Globus pallidus (tissue), 1 donor: ENCODE measurements at places on chromosomes 3 and 15.
A peak's percentile ranks its signal among the peaks of the same experiment; 100 is the strongest.

DNA sequence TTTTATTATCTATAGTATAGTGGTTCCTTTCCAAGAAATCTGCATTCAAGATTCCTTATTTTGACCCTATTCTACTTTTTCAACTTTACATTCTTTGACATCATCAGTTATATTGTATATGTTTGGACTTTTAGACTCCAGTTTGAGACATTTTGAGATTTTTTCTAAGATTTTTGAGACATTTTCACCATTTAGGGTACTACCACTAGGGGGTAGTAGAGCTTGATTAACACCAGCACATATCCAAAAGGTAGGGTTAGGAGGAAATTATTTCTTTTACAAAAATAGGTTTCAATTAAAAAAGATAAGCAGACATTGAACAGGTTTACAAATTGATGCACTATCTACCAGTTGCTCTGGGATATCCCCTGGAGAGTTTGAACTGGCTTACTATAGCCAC lies 262.5 kb downstream of the SCAPER start:
- no peak for DNase-seq

- DNase-seq = no peak
Measured at GRCh38 chr3:104412608-104413580, 953.8 kb upstream of the ALCAM start.

DNA sequence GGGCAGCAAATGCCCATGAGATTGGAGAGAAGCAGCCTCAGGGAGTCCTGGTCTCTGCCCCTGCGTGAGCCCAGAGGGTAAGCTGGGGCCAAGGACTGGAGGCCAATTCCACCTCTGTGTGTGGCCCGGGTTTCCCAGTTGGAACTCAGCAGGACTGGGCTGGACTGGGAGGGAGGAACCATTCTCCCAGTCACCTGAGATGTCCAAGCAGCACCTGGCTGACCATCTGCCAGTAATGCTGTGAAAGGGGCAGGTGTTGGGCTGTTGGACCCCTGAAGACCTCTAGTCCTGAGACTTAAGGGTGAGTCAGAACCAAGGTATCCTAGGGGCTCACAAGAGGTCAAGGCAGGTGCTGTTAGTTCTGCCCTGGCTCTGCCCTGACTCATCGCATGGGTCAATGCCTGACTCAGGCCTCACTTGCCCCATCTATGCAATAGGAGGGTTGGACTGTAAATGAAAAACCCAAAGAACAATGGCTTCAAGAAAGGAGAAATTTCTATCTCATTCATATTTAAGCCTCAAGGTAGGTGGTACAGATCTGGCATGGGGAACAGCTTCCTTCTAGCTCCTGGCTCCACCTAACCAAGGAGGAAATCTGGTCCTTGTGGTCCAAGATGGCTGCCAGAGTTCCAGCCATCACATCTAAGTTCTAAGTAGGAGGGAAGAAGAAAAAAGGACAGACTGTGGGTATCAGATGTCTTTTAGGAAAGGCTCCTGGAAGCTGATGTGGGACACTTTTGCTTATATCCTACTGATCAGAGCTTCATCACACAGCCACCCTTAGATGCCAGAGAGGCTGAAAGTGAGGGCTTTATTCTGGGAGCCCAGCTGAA lies 111.3 kb downstream of the FBLN2 start:
- no peak for DNase-seq

DNA sequence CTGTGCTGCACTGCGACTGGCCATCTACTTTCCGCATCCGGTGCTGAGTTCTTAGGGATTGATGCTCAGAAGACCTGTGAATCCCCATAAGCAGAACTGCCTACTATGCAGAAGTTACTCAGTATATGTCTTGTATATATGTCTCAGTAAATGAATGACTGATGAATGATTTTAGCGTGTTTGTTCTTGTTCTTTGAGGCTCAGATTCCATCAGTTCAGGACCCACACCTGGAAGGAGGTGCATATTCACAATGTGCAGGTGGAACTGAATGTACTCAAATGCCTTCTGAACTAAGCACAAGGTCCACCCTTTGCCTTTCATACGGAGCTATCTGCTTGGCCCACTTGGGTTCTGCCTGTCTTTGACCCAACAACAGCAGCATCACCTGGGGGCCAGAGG lies 19.8 kb downstream of the TNFAIP8L3 start:
- DNase-seq = no peak

DNA sequence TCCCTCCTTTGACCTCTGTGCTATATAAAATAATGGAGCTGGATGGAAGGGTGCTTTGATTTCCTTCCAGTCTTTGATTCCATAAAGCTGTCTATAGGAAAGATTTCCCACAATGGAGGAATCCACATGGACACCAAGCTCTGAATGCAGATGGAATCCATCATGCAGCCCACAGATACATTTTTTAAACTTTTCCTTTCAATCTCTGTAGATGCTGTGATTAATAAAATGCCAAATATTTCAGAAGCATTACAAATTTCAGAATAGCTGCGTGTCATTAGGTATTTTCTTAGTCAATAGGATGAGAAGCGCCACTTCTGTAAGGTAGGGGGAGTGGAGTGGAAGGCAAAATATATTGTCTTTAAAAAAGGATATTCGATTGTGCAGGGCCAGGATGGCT lies 489.0 kb downstream of the NTRK3 start:
- no peak for DNase-seq

DNA sequence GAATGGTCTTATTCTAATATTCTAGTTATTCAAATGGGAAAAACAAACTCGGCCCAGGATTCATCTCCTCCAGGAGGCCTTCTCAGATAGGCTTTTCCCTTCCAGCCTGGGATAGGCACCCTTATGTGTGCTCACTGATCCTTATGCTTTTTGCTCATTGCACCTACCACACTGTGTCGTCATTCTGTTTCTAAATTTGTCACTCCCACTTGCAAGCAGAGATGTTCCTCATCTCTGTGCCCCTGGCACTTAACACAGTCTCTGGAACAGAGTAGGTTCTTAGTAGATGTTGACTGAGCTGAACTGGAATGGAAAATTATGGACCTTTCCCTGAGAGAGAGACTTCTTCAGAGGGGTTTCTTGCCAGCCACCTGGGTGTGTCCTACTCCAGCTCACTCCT lies 18.7 kb upstream of the SPG11 start:
- no peak for DNase-seq

- no peak for DNase-seq
Measured at GRCh38 chr15:31347067-31347975, 20.7 kb downstream of the KLF13 start.

- DNase-seq = no peak
Measured at GRCh38 chr3:146243559-146243958, 7.3 kb downstream of the PLSCR4 start.

GRCh38 chr15:69272891-69273290 lies 25.8 kb upstream of the PAQR5 start:
- no peak for DNase-seq

DNA sequence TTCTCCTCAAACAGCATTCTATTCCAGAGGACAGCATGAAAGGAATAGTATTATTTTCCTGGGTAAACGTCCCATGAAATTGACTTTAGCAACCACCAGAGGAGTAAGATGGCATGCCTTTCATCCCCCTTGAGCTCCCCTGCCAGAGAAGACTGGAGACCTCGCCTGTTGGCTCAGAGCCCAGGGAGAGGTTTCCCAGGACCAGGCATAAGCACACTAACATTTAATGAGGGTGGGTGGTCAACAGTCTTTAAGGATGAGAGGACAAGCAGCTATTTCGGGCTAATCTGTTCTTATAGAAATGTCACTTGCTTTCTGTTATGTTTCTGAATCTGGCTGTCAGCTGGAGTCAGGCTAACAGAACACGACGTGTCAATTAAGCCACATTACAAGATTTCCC lies 390.5 kb downstream of the GABRG3 start:
- no peak for DNase-seq

- no peak for DNase-seq
Measured at GRCh38 chr3:100640633-100641032, 31.2 kb downstream of the ADGRG7 start.

GRCh38 chr3:8873740-8874139 lies 89.5 kb downstream of the RAD18 start:
- DNase-seq = no peak

- no peak for DNase-seq
Measured at GRCh38 chr3:58792921-58793451, 126.4 kb upstream of the FAM3D start.

DNA sequence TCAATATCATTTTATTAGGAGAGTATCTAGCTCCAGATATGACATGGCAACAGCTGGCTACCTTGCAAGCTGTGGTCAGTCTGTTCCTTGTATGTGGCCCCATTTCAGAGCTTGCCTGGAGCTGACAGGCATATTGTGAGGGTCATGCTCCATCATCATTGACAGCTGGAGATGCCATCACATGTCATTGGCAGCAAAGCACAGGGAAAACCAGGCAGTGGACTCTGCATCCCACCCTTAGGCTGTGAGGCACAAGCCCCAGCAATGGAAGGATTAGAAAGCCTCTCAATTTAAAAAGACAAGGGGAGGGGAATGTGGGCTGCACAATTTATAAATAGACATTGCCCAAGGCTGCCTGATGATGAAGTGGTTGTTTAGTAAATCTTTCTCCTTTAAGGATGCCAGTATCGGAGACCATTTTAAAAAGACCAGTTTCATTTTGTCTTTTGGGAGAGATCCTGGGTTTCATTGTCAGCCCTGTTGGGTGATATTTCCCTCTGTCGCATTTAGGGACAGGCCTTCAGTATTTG lies 27.9 kb downstream of the LNP1 start:
- DNase-seq = no peak

GRCh38 chr3:195909644-195910498 lies 1.5 kb upstream of the TNK2 start:
- DNase-seq = peak; percentile 89

DNA sequence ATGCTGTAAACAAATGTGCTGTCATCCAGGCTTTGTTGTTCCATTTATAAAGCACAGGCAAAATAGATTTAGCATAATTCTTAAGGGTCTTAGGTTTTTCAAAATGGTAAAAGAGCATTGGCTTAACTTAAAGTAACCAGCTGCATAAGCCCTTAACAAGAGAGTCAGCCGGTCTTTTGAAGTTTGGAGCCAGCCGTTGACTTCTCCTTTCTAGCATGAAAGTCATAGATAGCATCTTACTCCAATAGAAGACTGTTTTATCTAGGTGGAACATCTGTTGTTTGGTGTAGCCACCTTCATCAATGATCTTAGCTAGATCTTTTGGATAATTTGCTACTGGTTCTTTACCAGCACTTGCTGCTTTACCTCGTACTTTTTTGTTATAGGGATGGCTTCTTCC lies 297.5 kb upstream of the DCBLD2 start:
- no peak for DNase-seq

GRCh38 chr15:26628879-26629529 lies 143.9 kb downstream of the GABRB3 start:
- peak; percentile 26 for DNase-seq

DNA sequence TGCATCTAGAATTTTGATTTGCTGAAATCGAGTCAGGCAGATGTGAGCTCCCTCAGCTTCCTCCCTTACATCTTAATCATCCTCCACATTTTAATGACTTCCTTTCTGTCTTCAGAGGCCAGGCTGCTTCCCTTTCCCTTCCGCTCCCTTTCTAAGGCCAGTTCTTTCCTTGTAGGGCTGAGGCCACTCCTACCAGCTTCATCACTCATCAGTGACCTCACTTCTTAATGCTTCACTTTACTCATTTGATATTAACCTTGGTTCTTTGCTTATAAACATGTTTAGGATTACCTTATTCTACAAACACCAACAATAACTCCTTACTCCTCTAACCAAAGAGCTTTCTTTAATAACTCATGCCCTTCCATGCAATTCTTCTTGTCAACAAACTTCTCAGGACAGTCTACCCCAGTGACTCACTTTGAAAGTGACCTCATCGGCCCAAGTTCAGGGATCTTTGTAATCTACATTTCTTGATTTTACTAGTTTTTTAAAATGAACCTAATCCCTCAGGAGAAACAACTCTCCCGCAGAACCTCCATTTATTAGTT lies 23.9 kb downstream of the ILDR1 start:
- no peak for DNase-seq

GRCh38 chr3:62220616-62221015 lies 152.7 kb downstream of the FEZF2 start:
- DNase-seq = no peak

DNA sequence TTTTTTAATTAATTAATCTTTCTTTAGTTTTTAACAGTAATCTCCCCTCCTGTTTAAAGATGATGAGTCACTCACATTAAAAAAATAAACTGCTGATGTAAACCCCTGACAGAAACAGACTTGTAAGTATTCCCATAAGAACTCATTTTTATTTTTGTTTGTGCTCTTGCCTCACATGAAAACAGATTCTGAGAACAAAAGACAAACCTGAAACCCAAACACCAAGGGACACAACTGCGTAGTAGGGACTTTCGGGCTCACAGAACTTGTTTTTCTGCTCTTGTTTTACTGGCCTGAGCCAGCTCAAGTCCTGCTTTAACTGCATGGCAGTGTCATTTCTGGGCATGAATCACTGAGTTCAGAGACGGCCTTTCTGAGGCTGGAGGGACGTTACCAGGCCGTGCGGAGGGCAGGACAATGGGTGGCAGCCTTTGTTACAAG lies 600.8 kb downstream of the FOXP1 start:
- DNase-seq = peak; percentile 77

DNA sequence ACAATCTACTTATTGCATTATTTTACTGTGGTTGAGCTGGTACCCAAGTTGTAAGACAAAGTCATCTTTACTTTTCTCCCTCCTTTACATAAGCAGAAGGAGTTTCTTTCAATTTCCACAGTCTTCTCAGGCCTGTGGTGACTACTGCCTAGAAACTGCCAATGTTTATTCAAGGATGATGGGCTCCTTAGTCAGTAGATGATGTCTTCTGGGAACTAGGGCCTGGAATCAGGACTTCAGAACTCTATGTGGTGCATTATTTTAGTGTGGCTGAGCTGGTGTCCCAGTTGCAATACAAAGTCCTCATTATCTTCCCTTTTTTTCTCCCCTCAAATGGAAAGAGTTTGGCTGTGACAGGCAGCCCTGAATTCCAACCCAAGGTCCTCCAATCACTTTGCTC lies 1762.5 kb downstream of the SI start:
- no peak for DNase-seq

DNA sequence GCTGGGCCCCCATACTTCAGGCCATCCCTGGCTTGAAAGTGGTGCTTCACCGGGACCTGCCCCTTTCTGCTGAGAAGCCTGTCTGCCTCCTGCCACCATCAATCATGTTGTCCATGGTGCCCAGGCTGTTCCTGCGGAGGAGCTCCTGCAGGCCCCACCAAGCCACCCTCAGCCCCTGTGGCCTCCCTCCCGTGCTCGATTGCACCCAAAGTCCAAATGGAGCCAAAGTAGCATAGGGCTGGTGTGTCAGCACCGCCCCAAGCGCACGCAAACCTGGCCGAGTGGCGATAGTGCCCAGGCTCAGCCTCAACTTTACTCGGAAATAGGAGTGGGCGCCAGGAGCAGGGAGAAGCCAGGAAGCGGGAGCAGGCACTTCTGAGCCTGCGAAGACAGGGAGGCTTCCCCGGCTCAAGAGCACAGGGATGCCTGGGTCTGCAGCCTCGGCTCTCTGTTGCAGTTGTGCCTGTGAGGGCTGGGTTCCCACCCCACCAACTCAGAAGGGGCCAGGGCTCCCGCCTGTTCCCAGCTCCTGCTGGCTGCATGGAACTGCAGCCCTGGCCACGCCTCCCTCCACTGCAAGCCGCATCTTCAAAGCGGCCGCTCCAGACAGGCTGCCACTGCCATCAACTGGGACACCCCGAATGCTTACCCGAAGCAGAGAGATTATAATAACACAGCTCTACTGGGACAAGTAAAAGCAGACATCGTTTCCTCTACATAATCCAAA lies 203.0 kb downstream of the ARRDC4 start:
- DNase-seq = no peak

- DNase-seq = no peak
Measured at GRCh38 chr3:40912461-40912860, 286.8 kb upstream of the CTNNB1 start.
